ENCODE measurements at places on chromosomes 4 and X.
A peak's percentile ranks its signal among the peaks of the same experiment; 100 is the strongest.

DNA sequence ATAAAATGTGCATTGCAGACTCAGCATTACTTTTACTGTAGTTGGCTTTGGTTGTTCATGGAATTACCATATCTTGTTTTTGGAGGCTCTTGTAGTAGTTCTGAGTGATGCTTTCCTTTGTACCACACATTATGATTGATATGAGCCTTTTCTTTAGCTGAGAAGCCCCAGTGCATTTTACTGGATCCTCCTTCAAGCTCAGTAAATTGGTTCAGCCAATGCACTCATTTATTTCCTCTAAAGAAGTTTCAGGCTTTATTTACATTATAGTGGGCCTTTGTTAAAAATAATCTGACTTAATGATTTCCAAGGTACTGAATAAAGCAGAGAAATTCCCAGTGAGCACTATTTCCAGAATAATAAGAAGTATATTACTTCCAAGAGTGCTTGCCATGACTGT is 21.8 kb downstream of the UPRT start:
- DNase-seq = no peak

GRCh38 chr4:81069706-81070331 is 39.3 kb downstream of the BMP3 start:
- DNase-seq = no peak

- no peak for DNase-seq
Observed at GRCh38 chr4:87317527-87317926, 5.2 kb downstream of the HSD17B13 start.

DNA sequence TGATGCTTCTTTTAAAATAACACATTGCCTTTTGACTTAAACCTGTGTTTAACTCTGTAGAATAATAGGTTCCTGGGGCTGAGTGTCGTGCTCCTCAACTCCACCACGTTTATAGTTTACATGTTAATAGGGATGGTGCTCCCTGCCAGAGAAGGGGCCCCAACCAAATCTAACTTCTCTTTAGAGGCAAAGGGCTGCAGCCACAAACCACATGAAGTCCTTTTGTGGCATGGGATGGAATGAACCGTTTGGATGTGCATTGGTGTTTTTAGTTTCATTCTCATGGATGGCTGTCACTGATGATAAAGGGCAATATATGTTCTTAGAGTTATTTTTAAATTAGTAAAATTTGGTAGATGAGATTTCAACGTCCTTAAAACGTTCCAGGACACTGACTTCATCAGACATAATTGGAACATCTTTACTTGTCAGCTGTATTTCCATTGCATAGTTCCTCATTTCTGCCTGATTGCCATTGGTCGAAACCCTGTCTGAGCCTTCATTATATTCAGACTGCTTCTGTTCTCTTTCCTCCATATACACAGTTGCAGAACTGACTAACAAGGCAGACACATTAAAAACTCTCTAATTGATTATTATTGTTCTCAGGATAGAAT is 60.4 kb upstream of the HPF1 start:
- no peak for DNase-seq

DNA sequence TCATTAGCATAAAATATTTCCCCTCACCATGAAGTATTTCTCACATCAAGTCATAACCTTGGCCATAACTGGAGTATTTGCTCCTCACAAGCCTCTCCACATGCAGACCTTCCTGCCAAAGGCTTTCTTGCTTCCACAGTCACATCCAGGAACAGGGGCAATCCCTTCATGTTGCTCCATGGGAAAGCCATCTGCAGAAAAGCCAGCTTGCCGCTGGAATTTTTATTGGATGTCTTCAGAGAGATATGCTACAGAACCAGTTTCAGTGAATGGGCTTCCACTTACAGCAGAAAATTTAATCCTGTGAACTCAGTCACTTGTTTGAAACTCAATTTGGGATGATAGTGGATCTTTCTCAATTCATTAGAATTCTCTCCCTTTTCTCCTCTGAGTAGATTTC is 3.2 kb upstream of the CDKN2AIP start:
- DNase-seq = no peak

GRCh38 chr4:53721263-53721662 is 130.0 kb upstream of the LNX1 start:
- DNase-seq = no peak

GRCh38 chr4:33658971-33659370 is 2585.3 kb downstream of the ARAP2 start:
- DNase-seq = no peak

DNA sequence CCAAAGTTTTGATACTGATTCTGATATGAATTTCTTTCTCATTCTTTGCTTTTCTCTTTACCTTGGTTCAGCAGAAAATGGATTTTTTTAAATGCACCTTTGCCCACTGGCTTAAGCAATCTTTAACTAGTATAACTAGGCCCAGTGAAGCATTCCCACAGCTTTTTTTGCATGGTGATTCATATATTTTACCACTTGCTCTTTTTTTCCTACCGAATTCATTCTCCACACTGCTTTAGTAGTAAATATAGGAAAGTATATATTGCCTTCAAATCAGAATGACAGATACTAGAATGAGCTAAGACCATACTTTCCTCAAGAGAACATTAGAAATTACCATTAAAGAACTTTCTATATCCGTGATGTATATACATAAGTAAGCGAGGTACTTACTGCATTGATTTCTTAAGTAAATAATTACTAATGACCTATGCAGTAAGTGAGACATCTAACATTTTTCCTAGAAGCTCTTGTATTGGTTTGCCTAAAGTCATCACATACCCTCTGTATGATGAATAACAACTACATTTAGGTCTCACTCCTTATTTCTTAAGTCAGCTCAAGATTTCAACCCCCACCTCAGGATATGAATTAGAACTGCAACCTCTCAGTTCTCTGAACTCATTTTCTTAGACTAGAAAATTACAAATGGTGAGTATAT is 44.2 kb downstream of the SLC4A4 start:
- DNase-seq = no peak

GRCh38 chr4:128604840-128605239 is 204.7 kb upstream of the JADE1 start:
- no peak for DNase-seq

GRCh38 chrX:130682990-130683389 is 220.0 kb downstream of the ENOX2 start:
- DNase-seq = no peak

GRCh38 chr4:186669159-186669731 is 54.4 kb downstream of the FAT1 start:
- DNase-seq = no peak

- no peak for DNase-seq
Observed at GRCh38 chr4:186151499-186151898, 39.9 kb upstream of the CYP4V2 start.

DNA sequence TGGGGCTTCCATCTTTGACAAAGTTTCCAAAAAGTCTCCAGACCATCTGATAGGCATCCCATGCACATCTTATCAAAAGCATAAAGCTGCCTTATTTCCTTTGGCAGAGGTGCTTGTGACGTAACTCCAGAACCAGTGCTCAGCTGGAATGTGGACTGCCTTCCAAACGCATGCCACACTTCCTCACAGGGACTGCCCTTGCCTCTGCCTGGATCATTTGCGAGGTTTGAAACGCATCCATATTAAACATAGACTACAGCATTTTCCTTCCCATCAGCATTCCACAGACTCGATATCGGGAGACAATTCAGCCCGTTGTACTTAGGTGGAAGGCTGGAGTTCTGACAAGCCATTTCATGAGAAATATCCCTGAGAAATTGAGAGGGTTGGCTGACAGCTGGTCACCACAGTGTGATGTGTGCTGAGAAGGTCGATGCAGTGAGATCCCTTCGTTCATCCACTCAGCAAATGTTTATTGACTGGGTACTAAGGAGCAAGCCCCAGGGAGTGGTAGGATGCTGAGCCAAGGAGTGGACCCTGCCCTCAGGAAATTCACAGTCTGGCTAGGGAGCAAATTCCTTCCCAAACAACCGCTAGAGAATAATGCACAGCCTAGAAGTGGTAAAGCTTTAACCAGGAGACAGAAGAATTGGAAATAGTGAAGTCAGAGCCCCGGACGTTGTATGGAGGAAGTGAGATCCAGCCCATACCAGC is 376.0 kb downstream of the BCOR start:
- DNase-seq = no peak

DNA sequence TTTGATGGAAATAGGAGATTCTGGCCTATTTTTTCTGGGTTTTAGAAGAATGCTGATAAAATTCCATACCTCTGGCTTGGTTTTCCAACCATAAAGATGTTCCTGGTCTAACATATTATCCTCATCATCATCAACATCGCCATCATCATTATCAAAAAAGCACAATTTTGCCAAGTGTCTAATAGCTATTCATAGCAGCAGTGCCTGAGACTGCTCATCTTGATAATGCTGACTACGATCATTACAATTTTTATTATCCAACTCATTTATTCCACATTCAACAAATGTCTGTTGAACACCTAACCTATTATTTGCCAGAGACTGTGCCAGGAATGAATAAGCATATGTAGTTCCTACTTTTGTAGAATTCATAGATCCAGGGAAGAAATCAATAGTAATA is 303.5 kb upstream of the GATB start:
- no peak for DNase-seq

GRCh38 chr4:89610236-89610635 is 226.7 kb downstream of the SNCA start:
- DNase-seq = no peak

- DNase-seq = peak; percentile 48
Observed at GRCh38 chr4:3226467-3226866, 22.5 kb upstream of the MSANTD1 start.

- DNase-seq = no peak
Observed at GRCh38 chr4:105748222-105748621, 39.6 kb downstream of the GSTCD start.
